ENCODE measurements at places on chromosomes 7 and 10.

GRCh38 chr7:42831006-42831717, 80.7 kb downstream of the C7orf25 start:
- no peak for DNase-seq

DNA sequence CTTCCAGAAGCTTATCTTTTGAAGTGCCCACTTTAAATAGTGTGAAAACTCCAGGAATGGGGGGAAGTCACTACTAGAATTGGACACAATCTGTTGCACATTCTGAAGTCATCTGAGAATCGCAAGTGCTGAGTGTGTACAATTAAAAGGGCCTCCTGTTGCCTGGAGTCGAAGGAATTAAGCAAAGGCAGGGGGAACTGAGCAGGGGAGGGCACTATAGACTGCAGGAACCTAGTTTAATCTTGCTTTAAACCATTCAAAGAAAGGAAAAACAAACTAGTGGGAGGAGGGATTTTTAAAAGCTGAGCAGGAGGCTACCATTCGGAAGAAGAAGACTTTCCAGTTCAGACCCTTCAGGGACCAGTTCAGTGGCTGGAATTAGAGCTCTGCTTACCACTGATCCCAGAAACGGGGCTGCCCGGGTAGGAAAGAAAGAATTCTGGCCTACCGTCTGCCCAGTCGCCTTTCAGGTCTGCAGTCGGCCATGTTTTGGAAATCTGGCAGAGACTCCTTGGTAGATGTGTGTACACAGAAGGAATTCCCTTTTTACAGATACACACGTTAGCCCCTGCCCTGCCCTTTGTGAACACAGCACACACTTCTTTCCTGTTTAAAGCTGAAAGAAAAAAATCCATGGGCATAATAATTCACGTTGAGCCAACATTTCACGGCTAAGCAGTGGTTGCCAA, 610.6 kb upstream of the FOXK1 start:
- no peak for DNase-seq

DNA sequence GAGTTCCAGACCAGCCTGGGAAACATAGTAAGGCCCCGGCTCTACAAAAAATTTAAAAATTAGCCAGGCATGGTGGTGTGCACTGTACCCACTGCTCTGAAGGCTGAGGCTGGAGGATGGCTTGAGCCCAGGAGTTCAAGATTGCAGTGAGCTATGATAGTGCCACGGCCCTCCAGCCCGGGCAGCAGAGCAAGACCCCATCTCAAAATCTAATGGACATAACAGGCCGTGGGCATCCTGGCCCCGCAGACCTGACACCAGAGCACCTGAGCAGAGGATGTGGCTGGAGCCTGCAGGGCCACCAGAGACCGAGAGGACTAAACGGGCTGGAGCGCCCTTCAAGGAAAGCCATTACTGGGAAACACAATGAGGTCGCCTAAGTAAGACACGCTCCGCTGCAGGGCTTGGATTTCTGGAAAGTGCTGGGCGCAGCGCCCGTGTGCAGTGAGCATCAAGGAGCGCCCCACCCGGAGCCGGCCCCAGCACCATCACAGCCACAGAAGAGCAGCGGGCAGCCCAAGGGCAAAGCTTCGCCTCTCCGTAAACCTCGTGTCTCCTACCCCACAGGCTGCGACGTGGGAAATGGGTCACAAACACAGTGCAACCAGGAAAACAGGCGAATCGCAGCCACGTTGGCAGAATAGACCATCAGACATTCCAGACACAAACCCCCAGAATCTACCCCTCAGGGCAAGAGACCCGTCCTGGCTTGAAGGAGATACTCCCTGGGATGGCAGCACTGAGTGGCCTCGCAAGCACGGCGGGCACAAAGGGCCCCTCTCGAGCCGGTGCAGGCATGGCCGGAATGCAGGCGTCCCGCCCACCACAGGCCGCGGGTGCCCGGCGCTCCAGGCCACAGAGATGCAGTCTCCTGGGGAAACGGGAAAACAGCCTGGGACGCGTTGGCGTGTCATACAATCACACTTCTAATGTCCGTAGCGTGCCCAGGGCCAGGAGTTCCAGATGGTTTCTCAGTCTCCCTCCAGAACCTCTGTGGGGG, 4.9 kb downstream of the RADIL start:
- no peak for DNase-seq

GRCh38 chr10:66927971-66928770, 2.3 kb downstream of the LRRTM3 start:
- DNase-seq: no peak

DNA sequence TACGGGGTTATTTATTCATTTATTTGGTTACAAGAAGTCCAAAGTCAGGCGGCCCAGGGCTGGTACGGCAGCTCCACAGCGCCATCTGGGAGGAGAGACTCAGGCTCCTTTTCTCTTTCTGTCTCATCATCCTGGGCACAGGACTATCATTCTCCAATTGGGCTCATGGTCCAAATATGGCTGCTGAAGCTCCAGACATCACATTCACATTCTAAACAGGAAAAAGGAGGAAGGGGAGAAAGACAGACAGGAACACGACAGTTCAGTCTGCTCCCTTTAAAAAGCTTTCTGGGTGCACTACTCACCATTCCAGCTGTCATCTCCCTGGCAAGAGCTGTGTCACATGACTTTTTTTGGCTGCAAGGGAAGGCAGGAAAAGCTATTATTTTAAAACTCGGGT, 74.4 kb upstream of the PDZD8 start:
- DNase-seq: no peak

DNA sequence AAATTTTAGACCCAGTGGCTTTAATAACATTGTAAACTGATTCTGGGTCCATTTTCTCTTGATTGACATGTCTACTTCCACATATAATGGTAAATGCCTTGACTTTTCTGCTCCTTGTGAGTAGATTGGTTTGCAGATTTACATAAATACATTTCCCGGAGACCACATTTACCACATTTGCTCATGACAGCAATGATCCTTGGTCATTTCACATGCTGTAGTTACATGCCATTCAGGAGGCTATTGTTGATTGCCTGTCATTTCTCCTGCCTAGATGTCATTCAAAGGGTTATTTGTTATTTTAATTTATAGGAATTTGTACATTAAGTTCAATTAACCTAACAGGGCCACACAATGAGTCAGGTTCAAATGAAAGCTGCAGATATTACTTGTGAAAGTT, 280.5 kb downstream of the CNTNAP2 start:
- DNase-seq: no peak

DNA sequence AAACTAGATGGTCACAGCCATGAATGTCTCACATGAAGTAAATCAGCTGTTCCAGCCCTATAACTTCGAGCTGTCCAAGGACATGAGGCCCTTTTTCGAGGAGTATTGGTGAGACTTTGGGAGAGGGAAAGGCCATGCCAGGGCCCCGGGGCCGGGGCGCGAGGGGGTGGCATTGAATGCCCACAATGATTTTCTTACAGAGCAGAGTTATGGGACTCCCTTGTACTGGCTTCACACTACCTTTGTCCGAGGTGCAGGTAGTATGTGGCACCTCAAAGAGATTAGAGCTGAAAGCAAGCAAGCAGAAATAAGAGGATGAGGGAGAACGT, 407 bp downstream of the ELOVL3 start:
- DNase-seq: no peak

- DNase-seq: no peak
These were observed 2.0 kb downstream of the PPP1R17 start for GRCh38 chr7:31688996-31689395.
